ENCODE measurements at places on chromosomes 2 and 18.

DNA sequence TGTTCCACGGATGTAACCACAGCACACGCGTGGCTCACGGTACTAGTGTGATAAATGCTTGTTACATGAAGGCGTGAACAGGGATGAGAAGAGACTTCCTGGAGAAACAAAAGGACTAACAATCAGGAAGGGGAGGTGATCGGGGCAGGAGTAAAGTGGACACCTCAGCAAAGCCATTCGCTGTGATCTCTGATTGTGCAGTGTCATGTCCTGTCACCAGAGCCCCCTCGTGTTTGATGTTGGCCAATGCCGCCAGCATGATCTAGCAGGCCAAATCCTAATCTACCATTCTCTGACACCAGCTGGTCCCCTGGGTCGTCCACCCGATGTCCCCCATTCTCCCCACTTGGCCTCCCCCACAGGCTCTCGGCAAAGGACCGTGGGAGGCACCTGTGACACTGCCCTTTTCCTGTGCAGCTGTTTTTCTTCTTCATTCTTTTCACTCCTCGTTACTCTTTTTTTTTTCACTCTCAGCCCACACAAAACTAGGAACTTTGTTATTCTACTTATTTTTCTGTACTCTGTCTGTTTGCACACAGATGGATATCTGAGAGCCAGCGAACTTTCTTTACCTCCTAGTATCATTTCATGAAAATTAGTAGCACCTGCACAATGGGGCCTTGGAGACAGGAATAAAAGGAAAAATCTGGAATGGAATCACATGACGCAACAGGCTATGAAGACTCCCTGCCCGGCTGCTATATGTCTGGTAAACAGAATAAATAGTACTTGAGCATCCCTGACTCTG, 146.8 kb downstream of the TGIF1 start:
- DNase-seq: peak; percentile 39

DNA sequence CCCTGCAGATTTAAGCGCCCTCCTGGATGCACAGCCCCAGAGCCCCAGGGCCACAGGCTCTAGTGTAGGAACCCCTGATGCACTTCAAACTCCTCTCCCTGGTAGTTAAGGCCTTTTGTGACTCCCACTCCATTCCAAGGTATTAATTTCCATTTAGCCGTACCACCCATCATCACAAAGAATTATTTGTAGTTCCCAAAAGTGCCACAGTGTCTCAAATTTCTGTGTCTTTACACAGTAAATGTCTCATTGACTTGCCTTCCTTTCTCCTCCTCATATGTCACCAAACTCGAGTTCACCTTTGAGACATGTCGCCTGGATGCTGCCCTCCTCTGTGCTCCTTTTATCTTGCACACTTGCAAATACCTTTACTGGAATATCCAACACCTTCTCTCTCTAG, 25.9 kb downstream of the PECR start:
- DNase-seq: no peak

DNA sequence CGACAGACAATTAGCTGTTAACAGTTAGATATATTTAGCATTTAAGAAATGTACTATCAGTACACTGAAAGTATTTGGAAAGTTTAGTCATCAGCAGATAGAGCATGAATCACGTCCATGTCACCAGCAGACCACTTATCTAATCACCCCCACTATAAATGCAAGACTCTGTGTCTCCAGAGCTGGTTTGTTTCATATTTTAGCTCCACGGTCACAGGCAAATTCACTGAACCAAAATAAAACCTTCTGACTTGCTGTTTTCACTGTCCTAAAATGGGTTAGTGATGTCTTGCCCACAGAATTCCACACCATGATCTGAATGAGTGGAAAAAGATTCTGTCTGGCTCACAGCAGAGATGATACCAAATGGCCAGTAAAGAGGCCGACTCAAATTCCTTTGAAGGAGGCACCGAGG, 64.9 kb downstream of the CDH2 start:
- peak; percentile 95 for DNase-seq

DNA sequence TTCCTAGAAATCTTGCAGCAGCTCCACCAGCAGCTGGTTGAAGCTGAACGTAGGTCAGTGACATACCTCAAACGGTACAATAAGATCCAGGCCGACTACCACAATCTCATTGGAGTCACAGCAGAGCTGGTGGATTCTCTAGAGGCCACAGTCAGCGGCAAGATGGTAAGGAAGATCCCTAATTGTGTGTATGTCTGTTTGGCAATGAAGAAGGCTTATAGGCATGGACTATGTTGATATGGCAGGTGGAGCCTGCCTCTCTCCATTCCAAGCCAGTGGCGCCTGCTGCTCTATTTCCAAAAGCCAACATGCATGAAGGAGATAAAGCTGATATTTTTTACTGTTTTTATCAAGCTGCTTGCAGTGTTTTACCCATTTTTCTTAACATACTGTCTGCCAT, 36.8 kb downstream of the ARMC9 start:
- no peak for DNase-seq

- no peak for DNase-seq
These were observed 48.3 kb downstream of the RFTN2 start for GRCh38 chr2:197626965-197627625.

DNA sequence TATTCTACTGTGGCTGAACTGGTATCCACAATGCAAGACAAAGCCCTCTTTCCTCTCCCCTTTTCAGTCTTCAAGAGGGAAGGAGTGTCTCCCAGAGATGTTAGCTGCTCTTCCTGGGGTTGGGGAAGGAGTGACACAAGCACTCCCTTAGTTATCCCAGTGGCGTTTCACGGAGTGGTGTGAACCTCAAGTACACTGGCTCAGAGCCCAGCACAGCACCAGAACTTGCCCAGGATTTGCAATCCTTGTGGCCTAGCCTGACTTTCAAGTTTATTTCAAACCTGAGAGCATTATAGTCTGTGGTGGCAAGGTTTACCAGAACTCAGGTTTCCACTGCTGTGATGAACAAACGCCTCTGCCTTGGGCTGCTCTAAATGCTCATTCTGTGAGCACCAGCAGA, 162.5 kb downstream of the CCDC102B start:
- DNase-seq: no peak

DNA sequence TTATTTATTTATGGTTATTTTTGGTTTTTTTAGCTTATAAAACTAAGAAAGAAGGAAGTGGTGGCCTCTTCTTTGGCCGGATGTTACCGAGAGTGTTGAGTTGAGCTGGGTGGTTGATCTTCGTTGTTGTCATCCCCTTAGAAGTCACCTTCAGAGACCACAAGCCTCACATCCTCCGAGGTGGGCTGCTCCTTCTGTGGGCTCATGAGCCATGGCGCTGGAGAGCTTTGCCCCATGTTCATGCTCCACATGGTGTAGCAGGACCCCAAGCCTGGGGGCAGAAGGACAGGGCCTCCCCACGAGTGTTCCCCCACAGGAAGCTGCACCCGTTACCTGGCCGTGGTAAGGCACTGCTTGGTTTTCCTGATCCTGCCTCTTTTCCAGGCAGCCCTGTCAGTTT, 23.4 kb downstream of the SNTG2 start:
- no peak for DNase-seq

GRCh38 chr2:236940916-236941520, 144.7 kb upstream of the COPS8 start:
- DNase-seq: no peak

DNA sequence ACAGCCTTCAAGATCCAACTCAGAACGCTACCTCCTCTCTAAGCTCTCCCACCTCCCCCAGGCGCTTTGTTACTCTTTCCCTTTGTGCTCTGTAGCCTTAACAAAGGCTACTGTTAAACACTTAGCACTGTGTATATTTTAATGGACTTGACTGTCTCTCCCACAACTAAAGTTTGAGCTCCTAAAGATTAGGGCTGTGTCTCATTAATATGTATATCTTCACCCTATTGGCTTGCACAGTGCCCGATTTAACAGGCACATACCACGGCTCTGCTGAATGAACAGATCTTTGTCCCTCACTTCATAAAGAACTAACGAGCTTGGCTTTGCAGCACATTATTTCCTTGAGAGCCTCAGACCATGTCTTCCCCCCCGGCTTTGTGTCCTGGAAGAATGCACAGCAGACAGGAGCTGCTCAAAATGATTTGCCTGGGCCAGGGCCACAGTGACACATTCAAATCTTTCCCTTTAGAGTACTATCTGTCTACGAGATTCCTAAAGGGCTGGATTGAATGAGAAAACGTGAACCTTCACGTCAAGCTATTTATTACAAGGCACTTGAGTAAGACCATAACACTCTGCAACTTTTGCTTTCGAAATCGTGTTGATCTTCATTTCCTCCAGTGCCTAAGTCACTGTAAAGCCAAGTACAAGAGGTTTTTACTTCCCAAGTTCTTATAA, 22.1 kb downstream of the ABHD3 start:
- peak; percentile 75 for DNase-seq

DNA sequence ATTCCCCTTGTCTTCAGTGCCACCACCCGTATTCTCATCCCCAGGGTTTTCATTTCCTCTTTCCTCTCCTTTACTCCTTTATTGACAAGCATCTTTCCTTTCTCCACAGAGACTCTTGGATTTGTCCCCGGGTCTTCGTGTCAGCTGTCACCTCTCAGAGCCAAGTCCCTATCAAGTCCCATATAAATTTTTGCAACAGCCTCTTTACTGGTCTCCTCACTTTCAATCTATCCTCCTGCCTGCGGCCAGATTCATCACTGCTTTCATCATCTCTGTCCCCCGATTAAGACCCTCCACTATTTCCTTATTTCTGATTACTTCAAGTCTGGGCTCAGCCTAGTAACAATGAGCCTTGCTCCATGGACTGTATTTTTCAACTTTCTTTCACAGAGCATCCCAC, 113.8 kb downstream of the CTAGE1 start:
- no peak for DNase-seq

DNA sequence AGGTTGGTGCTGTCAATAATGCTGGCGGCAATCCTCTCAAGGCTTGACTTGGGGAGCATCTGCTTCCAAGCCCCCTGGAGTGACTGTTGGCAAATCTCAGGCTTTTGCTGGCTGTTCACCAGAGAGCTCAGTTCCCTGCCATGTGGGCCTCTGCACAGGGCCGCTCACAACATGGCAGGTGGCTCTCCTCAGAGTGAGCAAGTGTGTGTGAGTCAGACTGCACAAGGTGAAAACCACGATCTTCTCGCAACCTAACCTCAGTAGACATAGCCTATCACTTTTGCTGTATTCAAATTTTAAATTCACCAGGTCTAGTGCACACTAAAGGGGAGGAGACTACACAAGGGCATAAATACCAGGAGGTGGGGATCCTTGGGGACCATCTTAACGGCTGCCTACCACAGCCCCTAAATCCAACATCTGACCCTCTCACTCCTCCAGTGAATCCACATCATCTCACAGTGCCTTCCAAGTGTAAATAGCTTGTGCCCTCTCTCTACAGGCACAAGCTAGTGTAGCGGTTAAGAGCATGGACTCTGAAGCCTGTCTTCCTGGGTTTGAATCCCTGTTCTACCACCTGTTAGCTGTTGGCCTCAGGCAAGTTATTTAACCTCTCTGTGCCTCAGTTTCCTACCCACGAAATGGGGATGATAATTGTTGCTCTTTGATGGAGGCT, 187.7 kb upstream of the CXCR4 start:
- no peak for DNase-seq

DNA sequence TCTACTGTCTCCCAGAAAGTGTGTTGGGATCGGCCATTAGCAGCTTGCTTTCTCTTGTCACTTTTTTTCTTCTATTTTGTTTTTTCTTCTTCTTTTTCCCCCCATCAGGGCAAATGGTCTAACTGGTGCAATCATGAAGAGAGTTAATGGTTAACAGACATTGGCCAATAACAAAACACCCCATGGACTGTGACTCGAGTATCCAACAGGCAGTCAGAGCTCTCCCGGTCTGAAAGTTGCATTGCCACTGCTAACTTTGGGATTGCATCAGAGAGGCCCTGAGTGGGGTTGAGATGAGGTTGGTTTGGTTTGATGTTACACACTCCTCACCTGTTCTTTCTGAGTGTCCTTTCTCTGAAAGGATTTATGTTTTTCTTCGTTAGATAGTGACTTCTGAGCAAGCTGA, 12.9 kb upstream of the SNORC start:
- DNase-seq: no peak

- peak; percentile 27 for DNase-seq
These were observed 75.5 kb upstream of the KLF7 start for GRCh38 chr2:207241198-207241597.

- DNase-seq: no peak
These were observed 228.0 kb downstream of the EIPR1 start for GRCh38 chr2:3149441-3150217.

DNA sequence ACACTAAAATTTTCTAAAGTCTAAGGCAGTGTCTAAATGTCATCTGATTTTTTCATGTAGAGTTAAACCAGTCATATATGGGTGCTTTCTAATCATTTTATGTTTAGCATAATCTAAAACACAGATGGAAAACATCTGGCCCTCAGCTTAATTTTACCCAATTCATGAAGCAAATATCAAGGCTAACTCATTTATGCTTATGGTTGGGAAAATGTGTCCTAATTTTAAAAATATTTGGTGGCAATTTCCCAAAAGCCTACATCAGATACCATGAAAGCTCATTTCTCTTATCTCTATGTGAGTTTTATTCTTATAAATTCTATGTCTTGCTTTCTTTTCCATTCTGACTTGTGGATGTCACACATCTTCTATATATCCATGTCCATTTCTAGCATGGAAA, 7.2 kb downstream of the SP5 start:
- DNase-seq: no peak

GRCh38 chr2:178477443-178478129, 814 bp downstream of the FKBP7 start:
- no peak for DNase-seq

DNA sequence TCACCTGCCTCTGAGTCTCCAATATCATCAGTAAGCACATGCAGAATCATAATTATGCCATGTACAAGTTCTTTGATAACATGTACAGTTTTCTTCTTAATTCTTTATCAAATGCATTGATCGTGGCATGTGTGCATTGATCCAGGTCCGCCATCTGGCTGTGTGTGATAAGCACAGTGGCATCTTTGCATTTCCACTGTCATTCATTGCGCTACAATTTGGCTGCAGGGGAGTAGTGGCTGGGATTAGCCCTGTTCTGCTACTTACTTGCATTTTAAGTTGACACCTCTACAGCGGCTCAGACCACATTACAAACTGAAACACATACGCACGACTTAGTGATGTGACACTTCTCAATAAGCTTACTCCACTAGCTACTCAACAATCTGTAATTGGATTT, 83.6 kb upstream of the OTX1 start:
- no peak for DNase-seq

DNA sequence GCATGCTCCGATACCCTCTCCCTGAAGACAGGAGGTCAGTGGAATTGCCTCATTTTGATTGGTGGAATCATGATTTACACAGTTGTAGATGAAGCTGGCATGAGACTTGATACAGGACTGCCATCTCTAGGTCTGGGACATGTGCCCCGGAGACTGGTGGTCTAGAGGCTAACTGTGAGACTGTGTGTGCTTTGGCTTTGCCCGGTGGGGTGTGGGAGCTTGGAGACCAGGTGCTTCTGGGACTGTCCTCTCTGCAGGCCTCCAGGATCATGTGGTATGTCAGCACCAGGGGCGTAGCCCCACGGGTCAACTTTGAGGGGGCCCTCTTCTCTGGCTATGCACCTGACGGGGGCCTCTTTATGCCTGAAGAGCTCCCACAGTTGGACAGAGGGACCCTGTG, 2.7 kb downstream of the THNSL2 start:
- DNase-seq: no peak
